ENCODE measurements at places on chromosomes 6 and 20.

GRCh38 chr20:11136691-11137090, 462.9 kb upstream of the JAG1 start:
- DNase-seq, result no peak

GRCh38 chr20:23143986-23144690, 58.0 kb upstream of the CD93 start:
- no peak for DNase-seq

- DNase-seq, result no peak
Observed at GRCh38 chr6:6738108-6738507, 149.6 kb downstream of the LY86 start.

- no peak for DNase-seq
Observed at GRCh38 chr6:119312441-119312840, 37.1 kb downstream of the MAN1A1 start.

GRCh38 chr6:134389129-134389528, 71.2 kb upstream of the SGK1 start:
- DNase-seq, result no peak

DNA sequence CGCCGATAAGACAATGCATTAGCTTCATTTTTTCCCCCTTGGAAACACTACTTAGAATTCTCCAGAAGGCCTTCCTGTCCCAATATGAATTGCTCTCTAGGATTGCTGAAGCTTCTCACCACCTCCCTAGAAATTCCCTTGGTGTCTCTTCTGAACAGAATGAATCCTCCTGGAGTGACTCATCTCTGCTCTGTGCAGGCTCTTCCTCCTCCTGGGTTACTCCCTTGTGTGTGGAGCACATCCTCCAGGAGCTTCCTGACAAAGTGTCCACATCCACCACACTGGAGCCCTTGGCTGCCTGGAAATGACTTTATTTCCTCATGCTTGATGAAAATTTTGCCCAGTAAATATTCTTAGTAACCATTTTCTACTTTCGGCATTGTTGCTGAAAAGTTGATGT, 54.4 kb downstream of the DTNBP1 start:
- DNase-seq, result no peak

GRCh38 chr6:39088331-39088730, 26.7 kb downstream of the SAYSD1 start:
- DNase-seq, result peak; percentile 14

DNA sequence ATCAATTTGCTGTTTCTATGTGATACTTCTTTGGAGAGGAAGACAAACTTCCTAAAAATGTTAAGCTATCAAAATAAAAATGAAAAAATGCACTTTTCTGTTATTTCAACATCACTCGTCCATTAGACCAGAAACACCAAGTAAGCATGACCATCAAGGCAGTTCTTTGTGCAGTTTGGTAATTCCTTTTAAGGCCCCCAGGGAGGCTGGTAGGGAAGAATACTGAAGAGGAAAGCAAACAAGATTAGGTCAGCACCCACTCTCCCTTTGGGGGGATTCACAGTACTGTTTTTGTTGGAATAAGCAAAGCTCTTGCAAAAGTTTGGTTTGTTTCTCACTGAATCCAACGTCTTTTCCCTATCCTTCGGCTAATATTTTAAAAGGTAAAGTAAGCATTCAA, 206.8 kb upstream of the SLC35B3 start:
- DNase-seq, result no peak

GRCh38 chr20:57688295-57688694, 21.5 kb downstream of the PMEPA1 start:
- no peak for DNase-seq

DNA sequence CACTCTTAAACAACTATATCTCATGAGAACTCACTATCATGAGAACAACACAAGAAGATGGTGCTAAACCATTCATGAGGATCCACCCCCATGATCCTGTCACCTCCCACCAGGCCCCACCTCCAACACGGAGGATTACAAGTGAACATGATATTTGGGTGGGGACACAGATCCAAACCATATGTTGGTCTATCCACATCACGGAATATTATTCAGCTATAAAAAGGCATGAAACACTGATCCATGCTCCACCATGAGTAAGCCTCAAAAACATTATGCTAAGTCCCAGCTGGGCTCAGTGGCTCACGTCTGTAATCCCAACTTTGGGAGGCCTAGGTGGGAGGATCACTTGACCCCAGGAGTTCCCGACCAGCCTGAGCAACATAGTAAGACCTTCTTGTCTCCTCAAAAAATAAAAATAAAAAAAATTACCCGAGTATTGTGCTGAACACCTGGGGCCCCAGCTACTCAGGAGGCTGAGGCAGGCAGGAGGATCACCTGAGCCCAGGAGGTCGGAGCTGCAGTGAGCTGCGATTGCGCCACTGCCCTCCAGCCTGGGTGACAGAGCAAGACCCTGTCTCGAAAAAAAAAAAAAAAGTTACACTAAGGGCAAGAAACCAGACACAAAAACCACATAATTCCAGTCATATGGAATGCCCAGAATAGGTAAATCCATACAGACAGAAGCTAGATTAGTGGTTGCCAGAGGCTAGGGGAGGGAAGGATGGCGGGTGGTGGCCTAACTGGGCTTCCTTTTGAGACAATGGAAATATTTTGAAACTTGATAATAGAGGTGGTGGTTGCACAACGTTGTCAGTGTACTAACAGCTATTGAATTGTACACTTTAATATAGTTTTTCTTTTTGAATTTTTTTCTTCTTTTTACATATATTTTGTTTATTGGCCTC, 43.1 kb downstream of the ZNF217 start:
- DNase-seq, result no peak

GRCh38 chr20:48523191-48523995, 304.4 kb downstream of the PREX1 start:
- DNase-seq, result no peak

DNA sequence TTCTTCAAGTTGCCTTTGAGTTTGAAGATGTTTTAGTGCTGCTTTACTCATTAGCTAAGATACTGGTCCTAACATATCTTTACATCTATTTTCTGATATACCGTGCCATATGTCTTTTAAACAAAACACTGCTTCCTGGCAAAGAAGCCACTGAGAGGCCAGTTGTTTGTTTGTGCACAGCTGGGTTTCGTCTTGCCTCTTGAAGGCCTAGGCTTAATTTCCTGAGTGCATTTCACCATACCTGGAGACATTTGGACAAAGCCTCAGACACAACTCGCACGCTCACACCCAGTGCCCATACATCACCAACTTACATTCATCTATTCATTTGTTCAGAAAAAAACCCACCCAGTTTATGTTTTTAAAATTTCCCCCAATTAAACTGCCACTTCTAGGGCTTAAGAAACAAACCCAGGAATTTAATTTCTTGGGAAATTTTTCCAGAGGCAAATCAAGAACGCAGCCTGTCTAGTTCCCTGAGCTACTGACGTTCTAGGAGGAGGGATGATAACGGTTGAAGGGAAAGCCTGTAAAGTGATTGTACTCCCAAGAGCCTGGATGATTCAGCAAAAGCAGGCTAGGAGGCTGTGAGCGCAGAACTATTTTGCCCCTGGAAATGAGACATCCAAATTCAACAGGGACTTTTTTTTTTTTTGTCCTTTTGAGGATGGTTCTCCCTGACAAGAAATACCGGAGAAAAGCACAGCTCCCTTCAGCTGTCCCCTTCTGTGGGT, 77.7 kb downstream of the OLIG3 start:
- no peak for DNase-seq

- no peak for DNase-seq
Observed at GRCh38 chr20:51826372-51826771, 24.1 kb upstream of the SALL4 start.

DNA sequence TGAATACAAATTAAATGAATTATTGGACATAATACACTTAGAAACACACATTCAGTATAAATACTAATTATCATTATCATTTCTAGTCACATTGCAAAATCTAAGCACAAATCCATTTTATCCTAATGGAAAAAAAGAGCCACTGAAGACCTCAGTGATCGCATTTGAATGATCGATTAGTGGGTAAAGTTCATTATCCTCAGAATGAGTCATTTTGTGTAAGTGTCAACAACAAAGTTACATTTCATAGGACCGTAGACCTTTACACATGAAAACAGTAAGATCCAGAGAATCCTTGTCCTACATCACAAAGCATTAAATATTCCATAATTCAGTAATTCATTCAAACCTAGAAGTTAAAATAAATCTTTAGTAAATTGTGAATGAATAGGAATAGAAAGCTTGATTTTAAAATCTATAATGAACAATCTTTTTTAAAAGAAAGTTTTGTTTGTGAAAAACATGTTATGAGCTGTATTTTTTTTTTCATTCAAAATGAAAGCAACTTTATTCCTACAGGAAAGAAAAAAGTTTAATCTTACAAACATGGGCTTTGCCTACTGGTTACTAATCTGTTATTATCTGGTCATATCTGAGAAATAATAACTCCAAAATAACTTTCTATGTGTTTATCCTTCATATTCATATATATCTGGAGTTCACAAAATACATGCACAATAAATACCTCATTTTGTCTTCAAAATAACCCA, 33.7 kb downstream of the ROS1 start:
- DNase-seq, result no peak

GRCh38 chr6:164022632-164023031, 608.1 kb downstream of the QKI start:
- no peak for DNase-seq

DNA sequence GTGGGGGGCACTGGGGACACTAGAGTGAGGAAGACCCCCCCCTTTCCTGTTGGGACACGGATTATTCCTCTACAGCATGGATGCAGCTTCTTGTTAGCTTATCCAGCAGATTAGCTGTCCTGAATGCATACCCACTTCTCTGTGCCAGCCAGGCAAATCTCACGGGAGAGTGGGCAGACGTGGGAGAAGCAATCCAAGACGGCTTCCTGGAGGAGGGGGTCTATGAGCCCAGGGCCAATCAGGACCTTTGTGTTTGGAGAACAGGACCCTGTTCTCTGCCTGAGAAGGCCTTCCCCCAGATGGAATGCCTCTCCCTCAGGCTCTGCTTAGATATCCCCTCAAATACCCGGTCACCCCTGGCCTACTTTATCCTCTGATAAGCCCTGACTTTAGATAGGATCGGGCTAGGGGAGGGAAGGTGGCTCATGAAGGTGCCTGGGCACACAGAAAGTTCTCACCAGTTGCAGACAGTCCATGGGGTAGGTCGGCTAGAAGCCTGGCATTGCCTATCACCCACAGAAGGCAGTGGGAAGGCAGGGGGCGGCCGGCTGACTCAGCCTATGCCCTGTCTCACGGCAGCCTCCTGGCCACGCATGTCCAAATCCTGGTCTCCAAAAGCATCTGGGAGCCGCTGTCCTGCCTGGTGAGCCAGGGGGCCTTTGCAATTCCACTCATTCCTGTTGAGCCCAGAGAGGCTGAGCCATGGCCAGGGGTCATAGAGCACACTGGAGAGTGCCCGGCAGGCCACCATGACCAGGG, 34.7 kb downstream of the SUN5 start:
- DNase-seq, result no peak

DNA sequence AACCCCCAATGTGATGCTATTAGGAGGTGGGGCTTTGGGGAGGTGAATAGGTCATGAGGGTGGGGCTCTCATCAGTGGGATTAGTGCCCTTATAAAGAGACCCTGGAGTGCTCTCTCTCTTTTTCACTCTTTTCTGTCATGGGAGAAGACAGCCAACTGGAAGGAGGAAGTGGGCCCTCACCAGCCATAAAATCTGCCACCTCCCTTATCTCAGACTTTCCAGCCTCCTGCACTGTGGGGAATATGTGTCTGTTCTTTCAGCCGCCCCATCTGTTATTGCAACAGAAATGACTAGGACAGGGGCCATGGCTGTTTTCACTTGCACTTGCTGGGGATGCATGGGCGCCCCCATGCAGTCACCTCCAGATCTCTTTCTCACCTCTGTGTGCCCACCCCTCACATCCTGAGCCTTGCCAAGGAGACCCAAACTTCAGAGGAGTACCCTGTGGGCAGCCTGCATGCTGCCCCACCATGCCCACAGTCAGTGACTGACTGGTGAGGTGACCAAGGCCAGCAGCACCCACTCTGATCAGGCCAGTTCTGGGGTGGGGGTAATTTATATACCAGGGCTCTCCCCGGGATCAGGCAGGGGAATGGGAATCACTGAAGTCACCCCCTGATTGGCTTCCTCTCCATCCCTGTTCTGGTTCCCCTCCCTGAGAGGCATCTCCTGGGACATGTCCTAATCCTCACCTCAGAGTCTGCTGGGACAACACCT, 118.4 kb downstream of the ANKRD60 start:
- no peak for DNase-seq

GRCh38 chr6:5537967-5538366, 276.7 kb downstream of the FARS2 start:
- no peak for DNase-seq

DNA sequence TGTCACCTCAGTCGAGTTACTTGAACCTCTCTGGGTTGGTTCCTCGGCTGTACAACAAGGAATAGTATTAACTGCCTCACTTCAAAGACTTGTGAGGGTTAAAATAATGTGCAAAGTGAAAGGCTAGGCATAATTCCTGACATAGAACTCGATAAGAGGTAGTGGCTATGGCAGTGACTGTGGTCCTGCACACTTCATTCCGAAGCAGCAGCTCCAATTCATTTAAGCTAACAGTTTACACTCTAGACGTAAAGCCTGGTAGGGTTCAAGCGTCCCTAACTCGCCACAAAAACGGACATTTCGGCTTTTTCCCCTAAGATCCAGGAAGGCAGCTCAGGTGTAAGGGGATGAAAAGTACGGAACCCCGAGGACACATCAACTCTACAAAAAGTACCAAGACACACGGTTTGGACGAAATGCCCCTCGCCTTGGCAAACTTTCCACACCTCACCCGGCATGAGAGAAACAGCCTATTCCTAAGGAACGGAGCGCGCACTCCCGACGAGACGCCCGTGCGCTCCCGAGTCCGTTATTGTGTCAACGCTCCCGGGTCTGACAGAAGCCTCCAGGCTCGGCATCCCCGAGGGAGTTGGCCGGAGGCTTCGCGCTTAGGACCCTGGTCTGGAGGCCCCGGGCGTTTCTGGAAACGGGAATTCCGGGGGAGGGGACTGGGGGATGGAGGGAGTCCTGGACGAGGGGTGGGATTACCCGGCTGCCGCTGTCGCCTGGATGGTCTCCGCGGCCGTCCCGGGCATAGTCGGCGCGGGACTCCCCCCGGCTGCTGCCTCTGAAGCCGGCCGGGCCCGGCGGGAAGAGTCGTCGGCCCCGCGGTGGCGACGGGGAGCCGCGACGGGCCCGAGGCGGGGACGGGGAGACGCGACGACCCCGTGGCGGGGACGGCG, 937 bp downstream of the ZNF318 start:
- peak; percentile 31 for DNase-seq

DNA sequence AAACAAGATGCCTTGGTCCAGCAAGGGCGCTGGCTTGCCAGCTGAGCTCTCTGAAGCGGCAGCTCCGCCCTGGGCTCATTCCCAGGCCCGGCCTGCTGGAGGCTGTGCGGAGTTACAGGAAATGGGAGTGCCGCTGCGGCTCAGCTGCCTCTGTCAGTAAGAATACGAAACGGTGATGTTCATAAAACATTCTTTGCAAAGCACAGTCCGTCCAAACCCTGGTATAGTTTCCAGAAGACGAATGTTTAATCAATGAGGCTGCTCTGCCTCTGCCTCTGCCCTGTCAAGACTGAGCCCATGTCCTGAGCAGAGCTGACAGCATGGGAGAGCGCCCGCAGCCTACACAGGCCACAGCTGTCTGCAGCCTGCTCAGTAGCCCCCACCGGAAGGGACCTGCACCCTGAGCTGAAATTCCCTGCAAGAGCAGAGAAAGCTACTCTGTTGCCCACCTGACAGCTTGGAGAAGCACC, 153.3 kb upstream of the SNX9 start:
- peak; percentile 43 for DNase-seq
